Cardiac muscle cell (in vitro differentiated cells and primary cell): ENCODE measurements at places on chromosomes 2 and 18. TPM values are rescaled to one million over a fixed set of nuclear protein-coding genes. Genes with fewer than 3 reads are reported as not detected.

DNA sequence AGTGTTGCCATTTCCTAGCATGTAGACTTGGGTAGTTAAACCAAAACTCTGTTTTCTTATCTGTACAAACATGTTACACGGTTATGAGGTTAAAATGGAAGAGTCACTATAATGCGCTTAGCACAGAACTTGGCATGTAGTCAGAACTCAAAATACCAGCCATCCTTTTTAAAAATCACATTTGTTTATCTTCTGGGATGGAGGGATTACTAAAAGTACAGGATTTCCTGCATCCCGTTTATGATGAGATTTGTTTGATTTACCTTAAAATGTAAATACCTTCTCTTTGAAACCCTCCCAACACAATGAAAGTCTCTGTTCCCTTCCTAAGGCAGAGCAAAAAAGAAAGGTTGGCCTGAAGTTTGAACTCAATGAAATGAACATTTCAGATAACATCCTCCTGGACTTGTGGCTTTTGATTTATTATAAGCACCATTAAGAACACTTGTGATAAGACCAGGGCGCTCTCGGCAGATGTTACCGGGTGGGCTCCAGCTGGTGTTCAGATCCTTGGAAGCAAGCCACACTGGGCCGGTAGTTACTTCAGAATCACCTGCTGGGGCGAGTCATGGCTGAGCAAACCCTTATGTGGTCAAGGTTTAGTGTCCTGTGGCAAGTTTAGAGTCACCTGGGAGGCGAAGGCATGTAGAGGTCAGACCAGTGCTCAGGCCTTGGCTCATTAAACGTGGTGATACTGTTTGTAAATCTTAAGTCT, 105.7 kb downstream of the MGAT5 start:
- H3K4me3 ChIP-seq = no peak overlapping the region
- peaks cover 13% of the 10 kb centered on the region for H3K36me3 ChIP-seq
- H3K27me3 ChIP-seq = no peaks in the 10 kb centered on the region
- no peak overlapping the region for H3K27ac ChIP-seq

DNA sequence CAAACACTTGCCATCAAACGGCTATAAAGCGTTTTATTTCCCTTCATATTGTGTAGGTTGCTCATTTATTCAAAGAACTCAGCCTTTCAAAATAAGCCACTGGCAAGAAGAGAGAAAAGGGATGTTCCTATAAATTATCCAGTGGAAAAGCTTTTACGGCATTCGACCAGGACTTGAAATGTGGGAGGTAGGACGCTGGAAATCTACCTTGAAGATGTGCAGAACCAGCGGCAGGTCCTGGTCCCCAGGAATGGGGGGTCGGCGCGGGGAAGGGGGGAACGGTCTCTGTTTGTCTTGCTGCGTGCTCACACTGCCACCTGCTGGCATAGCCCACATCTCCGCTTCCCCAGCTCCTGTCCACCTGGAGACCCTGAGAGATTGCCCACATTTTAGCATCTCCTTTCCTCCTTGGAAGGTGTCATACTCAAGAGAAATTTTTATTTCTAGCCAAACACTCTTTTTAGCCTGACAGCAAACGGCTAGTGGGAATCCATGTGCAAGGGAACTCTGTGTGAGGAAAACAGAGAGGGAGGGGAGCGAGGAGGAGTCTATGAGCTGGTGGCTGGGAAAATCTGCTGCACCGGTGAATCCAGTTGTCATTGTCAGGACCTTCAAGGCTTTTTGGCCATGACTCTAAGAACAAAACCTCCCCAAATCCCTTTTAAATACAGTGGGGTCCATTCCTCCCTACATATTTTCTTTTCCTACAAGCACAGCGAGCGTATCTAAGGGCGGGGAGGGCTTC, 349.0 kb upstream of the PKDCC start:
- peak; percentile 49 for DNase-seq
- no peak overlapping the region for H3K4me3 ChIP-seq
- no peaks in the 10 kb centered on the region for H3K36me3 ChIP-seq
- H3K27me3 ChIP-seq = no peaks in the 10 kb centered on the region
- H3K27ac ChIP-seq = no peak overlapping the region
- no peaks in the 10 kb centered on the region for H3K4me1 ChIP-seq

DNA sequence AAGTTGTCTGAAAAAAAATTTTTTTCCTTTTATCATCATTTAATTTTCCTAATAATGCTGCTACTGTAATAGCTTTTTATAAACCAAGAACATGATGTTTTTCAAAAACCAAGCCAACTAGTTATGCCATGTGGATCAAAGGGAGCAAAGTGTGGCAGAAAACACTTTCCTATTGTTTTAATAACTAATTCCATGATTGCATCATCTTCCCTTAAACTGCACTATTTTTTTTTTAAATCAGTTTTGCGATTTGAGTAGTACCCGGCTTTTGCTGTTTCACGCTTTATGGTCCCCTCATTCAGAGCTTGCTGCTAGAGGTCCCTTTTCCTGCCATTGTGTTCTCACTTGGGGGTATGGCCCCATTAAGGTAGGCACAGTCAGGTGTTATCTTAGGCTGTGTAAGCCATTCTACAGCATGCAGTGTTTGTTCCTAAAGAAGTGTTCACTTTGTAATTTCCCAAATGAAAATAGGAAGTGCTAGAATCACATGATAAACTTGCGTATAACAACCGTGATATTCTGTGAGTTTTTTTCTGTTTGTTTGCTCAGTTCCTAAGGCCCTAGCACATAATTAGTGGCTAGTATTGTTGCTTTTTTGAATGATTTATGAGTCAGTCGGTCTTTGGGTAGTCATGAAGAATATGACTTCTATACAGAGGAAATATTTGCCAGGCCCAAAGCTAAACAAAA, 225.8 kb downstream of the PTGR3 start:
- H3K27me3 ChIP-seq = no peaks in the 10 kb centered on the region
- DNase-seq = no peak
- no peak overlapping the region for H3K4me3 ChIP-seq
- H3K36me3 ChIP-seq = no peaks in the 10 kb centered on the region

DNA sequence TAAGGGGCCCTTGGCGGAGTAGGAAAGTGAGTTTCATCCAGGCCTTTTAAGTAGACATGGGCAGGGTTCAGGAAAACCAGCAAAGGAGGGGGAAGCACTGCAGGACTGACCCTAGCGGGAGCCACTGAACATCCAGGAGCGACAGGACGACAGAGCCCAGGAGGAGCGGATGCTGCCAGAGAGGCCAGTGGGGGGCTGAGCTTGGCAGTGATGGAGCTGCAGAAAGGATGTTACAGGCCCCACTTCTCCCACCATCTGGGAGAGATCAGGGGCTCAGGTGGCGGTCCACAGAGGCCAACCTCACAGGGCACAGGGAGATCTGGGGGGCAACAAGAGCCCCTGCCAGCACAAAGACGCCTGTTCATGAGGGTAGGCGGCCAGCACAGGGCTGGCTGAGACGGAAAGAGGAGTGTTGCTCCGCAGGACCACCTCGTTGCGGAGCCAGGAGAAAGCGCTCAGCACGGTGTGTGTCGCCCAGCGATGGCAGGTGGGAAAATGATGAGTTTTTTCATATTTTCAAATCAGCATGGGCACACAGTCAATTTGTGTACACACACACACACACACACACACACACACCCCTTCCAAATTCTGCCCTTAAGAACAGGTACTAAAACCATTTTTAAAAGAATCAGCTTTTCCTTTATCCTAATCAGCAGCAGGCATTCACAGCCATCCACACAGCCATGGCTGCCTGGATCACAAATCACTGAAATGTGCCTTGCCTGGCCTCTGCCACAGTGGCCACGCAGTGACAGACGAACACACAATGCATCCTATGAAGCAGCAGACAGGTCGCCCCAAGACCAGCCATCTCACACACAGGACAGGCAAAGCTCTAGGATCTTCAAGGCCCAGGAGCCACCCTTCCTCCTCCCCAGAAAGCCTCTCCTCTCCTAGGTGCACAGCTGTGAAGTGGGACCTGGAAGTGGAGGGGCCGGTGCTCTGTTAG, 63.2 kb downstream of the NDUFA10 start:
- H3K27ac ChIP-seq = no peak overlapping the region
- no peak overlapping the region for H3K4me3 ChIP-seq
- no peaks in the 10 kb centered on the region for H3K27me3 ChIP-seq
- H3K4me1 ChIP-seq = no peaks in the 10 kb centered on the region

GRCh38 chr18:75896865-75897264, 469.4 kb upstream of the SMIM21 start:
- H3K27ac ChIP-seq = no peak overlapping the region
- H3K36me3 ChIP-seq = no peaks in the 10 kb centered on the region
- DNase-seq = no peak
- peaks cover 2% of the 10 kb centered on the region for H3K27me3 ChIP-seq

- no peak overlapping the region for H3K4me3 ChIP-seq
- DNase-seq = no peak
- H3K36me3 ChIP-seq = peaks cover 44% of the 10 kb centered on the region
- H3K4me1 ChIP-seq = no peaks in the 10 kb centered on the region
- H3K27ac ChIP-seq = no peak overlapping the region
- no peaks in the 10 kb centered on the region for H3K27me3 ChIP-seq
Observed at GRCh38 chr2:86171295-86171694, 24.0 kb downstream of the IMMT start.

- H3K36me3 ChIP-seq = no peaks in the 10 kb centered on the region
- no peak overlapping the region for H3K27ac ChIP-seq
- H3K4me3 ChIP-seq = no peak overlapping the region
Observed at GRCh38 chr2:214035091-214035852, 375.6 kb upstream of the VWC2L start.

DNA sequence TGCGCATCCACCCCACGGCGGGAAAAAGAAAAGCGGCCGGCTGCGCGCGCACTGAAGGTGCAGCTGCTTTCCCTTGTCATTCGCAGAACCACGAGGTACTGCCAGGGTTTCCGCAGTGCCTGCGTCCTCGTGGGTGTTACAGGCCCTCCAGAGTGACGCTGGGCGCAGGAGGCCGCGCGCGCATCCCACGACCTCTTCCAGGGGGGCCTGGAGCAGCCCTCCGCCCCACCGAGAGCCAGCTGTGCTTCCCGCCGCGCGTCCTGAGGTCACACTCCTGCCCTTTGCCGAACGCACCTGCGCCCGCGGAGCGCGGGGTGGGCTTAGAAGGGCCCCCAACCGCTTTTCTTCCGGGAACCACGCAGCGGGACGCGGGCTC, 378 bp upstream of the IAH1 start:
- H3K36me3 ChIP-seq = peaks cover 16% of the 10 kb centered on the region
- H3K27ac ChIP-seq = no peak overlapping the region
- H3K4me3 ChIP-seq = peak overlapping the region; percentile 67
- H3K4me1 ChIP-seq = no peaks in the 10 kb centered on the region
- DNase-seq = peak; percentile 15

DNA sequence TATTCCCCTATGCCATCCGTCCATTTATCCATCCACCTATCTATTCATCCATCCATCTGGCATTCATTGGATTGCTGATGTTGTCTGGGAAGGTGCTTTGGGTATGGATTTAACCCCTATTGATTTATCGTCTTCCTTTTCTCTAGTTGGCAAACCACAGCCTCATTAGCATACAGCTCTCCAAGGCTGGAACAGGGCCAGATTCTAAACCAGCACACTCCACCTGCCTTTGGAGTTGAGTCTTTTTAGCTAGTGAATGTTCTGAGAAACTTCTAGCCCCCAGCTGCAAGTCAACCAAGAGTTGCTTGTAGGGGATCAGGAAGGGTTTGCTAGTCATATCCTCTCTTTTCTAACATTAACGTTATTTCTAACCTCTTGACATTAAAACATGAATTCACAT, 90.7 kb downstream of the NRP2 start:
- H3K4me1 ChIP-seq = peaks cover 27% of the 10 kb centered on the region
- no peaks in the 10 kb centered on the region for H3K36me3 ChIP-seq
- no peak overlapping the region for H3K4me3 ChIP-seq
- H3K27me3 ChIP-seq = no peaks in the 10 kb centered on the region

DNA sequence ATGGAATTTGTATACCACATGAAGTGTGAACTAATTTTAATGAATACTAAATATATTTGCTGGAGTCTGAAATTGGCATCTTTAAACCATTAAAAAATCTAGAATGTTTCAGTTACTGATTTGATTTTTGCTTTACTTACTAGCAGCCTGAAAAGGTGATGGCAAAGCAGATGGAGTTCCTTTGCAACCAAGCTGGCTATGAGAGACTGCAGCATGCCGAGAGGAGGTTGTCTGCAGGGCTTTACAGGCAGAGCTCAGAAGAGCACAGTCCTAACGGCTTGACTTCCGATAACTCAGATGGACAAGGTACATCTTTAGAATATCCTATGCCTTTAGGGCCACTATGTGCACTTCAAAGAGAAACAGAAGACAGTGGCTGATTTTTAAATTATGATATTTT, 36.5 kb downstream of the NAB1 start:
- DNase-seq = no peak
- no peak overlapping the region for H3K4me3 ChIP-seq
- H3K36me3 ChIP-seq = peaks cover 16% of the 10 kb centered on the region
- no peaks in the 10 kb centered on the region for H3K4me1 ChIP-seq
- no peak overlapping the region for H3K27ac ChIP-seq

DNA sequence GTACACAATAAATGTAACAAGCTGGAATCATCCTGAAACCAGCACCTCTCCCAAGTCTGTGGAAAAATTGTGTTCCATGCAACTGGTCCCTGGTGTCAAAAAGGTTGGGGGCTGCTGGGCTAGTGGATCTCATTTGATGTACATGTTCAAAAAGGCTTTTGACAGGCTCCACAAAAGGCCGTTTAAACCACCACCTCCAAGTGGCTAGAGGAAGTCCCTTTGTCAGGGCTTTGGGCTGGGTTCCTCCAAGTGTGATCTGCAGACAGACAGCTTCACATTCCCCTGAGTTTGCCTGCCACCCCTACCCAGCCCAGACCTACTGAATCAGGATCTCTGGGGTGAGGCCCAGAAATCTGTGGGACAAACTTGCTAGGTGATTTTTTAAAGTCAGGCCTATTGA, 84.7 kb downstream of the TGFA start:
- no peak overlapping the region for H3K4me3 ChIP-seq
- peak overlapping the region; percentile 75 for H3K27ac ChIP-seq
- no peaks in the 10 kb centered on the region for H3K36me3 ChIP-seq

DNA sequence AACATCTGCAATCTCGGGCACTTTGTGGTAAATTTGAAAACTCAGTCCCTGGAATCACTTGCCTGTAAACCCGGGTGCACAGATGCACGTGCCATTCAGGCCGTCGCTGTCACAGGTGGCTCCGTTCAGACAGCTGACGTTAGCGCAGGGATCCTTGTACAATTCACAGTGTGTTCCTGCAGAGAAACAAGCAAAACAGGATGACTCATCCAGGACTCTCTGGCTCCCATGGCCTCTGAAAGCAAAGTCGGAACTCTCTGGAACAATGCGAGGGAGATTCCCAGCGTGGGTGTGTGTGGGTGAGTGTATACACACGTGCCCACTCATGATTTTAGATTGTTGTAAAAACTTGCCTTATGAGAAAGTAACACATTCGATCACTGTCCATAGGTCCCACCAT, 136.1 kb upstream of the PID1 start:
- H3K4me3 ChIP-seq = no peak overlapping the region
- DNase-seq = peak; percentile 94
- H3K36me3 ChIP-seq = no peaks in the 10 kb centered on the region
- H3K27me3 ChIP-seq = no peaks in the 10 kb centered on the region

OBSL1 gene
- polyA plus RNA-seq = 276 and 302 TPM in 2 replicates

NIFK gene
- polyA plus RNA-seq = 44.0 and 47.9 TPM in 2 replicates

EDAR gene
- polyA plus RNA-seq = not detected in 2 replicates

OR6B2 gene
- not detected in 2 replicates for polyA plus RNA-seq
